ENCODE measurements at places on chromosomes 12 and 14.

GRCh38 chr12:43578782-43579181 lies 26.8 kb upstream of the ADAMTS20 start:
- DNase-seq: no peak

DNA sequence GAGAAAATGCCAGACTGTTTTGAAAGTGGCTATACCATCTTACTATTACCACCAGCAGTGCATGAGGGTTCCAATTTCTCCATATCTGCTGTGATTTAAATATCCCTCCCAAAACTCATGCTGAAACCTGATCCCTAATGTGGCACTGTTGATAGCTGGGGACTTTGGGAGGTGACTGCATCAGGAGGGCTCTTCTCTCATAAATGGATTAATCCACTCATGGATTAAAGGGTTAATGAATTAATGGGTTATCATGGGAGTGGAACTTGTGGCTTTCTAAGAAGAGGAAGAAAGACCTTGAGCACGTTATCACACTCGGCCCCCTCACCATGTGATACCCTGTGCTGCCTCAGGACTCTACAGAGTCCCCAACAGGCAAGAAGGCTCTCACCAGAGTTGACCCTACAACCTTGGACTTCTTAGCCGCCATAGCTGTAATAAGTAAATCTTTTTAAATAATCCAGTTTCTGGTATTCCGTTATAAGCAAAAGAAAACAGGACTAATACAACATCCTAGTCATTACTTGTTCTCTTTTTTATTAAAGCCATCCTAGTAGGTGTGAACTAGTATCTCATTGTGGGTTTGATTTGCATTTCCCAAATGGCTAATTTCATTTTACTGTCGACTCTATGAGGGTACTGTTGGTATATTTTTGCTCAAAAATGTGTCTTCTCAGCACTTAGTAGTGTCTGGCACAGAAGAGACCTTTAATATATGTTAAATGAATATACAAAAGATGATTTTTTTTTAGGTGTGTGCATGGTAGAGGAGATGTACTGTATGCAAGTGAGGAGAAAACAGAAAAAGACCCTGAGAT lies 14.3 kb downstream of the PPP1R12A start:
- no peak for DNase-seq

DNA sequence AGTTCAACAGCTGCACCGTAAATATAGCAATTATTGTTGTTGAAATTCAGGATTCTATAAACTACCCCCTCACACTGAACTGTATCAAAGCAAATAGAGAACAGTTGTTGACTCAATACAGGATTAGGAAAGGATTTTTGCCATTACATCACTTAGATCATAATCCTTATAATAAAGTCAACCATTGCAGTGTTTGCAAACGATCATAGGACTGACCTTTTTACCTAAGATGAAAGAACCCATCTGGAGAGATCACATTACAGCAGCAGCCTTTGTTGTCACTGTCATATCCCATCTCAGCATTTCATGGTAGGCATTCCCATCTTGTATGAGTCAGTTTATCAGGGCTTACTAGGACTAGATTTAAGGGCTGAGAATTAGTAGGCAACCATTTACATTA lies 96.1 kb downstream of the IPO8 start:
- DNase-seq: no peak

GRCh38 chr14:104285508-104285840 lies 147.1 kb downstream of the KIF26A start:
- DNase-seq: no peak

DNA sequence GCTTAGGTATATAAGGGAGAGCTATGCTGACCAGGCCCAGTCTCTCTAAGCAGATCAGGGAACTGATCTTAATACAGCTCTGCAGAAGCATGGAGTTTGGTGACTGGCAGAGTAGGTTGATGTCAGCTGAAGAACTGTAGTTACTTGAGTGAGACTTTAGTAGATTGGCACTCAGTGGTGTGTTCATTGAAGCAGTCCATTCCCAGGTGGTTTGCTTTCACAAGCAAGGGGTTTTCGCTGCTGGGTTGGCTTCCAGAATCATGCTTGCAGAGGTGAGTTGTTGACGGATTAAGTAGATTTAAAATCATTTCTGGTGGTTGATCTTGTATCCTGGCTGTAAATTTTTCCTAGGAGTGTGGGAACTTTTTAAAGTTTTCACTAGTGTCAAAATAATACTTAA lies 6.5 kb upstream of the DHRS7 start:
- no peak for DNase-seq

DNA sequence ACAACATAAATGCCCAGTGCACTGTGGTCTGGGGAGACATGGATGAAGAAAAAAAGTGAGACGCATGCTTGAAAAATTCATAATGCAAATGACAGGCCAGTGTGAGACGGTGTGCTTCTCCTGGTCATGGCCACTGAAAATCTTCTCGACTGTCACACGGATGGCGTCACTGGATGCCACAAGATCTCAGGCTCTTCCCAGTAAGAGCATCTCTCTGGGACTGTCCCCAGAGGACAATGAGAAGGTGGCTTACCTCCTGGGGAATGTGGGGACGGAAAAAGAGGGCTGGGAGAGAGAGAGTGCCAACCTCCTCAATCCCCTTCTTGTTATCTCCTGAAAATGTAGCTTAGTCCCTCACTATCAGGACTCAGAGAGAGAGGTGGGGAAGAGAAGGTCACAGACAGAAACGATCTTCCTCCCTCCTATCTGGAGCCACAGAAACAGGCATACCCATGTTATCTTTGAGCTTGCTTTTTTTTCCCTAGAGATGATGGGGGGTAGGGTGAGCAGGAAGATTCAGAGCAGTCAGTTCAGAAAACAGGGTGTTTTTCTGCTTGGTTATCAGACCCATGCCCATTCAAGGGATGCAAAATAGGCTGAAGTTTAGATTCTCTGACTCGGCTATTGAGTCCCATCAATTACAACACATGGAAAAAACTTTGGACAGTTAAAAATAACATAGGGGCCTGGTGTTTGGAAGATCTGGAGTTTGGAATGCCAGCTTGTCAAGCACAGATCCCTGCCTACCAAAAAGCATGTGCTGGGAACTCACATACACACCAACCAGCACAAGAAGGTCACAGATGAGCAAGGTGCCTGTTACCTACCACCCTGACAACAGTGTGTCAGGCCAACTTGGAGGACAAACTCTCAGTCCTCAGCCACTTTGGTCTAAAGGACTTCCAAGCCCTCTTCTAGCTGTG lies 24.2 kb downstream of the DPF3 start:
- DNase-seq: no peak

DNA sequence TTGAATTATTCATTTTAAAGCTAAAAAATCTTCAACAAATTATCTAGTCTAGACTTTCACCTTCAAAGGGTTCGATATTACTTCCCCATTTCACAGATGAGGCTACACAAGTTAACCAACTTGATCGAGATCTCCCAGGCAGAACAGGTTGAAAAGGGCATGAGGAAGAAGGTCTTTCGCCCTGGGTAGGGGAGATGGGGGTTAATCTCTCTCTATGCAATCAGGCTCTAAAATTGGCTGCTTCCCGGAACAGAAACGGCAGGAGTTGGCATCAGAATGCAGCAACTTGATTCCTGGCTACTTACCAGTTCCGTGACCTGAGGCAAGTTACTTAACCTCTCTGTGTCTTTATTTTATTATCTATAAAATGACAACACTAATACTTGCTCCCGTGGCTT lies 2.4 kb upstream of the CISTR start:
- no peak for DNase-seq

GRCh38 chr12:94987801-94988200 lies 15.7 kb downstream of the NDUFA12 start:
- DNase-seq: no peak

- DNase-seq: no peak
Measured at GRCh38 chr12:18808221-18808620, 70.3 kb downstream of the CAPZA3 start.

DNA sequence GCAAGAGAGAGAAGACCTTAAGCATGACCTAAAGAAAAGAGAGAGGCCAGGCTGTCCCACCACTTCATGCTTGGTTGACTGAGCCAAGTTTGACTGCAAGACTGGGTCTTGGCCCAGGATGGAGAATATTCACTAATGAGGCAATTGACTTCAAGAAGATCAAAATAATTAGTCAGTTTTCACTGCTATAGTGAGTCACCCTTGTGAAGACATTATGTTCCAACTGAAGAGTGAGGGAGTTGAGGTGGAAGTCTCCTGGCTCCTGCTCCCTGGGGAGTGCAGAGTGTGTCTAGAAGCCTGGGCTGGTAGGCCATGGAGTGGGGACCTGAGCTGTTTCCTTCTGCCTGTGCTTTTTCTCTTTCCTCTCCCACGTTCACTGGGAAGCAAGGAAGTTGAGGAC lies 117.6 kb downstream of the CACNA1C start:
- DNase-seq: no peak

GRCh38 chr14:90567991-90568390 lies 171.2 kb downstream of the CALM1 start:
- DNase-seq: no peak
